Endothelial cell (in vitro differentiated cells): ENCODE measurements at places on chromosomes 3 and 15. TPM values are rescaled to one million over a fixed set of nuclear protein-coding genes. Genes with fewer than 3 reads are reported as not detected.

The NUP210 gene
- 3.0 TPM for total RNA-seq

The NPAP1 gene
- 0.18 TPM for total RNA-seq

The SRGAP3 gene
- 12.0 TPM for total RNA-seq

The CCDC39 gene
- 0.46 TPM for total RNA-seq

The ACAD11 gene
- total RNA-seq: 20.0 TPM

DNA sequence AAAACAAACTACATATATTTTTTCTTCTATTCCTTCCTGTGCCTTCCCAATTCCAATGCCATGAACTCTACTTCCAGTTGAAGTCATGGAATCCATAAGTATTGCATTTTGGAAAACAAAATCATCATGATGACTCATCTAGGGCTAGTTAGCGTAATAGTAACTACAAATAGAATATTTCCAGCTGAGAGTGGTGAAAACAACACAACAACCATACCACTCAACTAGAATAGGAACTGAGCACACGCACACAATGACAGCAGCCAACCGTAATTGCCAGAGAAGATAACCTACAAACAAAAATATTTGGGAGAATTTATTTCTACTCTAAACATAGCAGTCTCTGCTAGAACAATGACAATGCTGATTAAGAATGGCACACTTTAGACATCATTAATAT, 225.9 kb downstream of the FGF12 start:
- no peak for DNase-seq

The BSN gene
- total RNA-seq: 2.4 TPM

The CRABP1 gene
- total RNA-seq: 3.3 TPM

The BRK1 gene
- total RNA-seq: 203 TPM

The TMEM212 gene
- total RNA-seq: not detected

DNA sequence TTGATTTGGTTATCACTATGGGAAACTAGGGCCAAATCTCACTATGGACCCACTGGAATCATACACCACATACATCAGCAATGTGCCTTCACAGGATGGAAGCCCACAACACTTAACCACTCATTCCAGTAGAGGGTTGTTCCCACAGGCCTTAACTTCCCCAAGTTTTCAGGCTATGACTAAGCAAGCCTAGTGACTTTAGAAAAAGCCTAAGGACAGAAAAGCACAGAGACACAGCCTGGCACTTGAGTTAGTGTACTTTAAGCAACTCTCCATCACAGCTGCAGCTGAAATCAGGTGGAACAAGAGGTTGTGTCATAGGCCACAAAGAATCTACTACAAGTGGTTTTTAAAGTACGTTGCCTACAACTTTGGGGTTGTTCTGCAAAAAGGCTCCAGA, 128.7 kb downstream of the LRRN1 start:
- DNase-seq: no peak

GRCh38 chr15:35911052-35911777, 365.2 kb upstream of the DPH6 start:
- DNase-seq: no peak

The ATP13A5 gene
- total RNA-seq: 0.23 TPM

The EPHB1 gene
- total RNA-seq: 5.7 TPM

DNA sequence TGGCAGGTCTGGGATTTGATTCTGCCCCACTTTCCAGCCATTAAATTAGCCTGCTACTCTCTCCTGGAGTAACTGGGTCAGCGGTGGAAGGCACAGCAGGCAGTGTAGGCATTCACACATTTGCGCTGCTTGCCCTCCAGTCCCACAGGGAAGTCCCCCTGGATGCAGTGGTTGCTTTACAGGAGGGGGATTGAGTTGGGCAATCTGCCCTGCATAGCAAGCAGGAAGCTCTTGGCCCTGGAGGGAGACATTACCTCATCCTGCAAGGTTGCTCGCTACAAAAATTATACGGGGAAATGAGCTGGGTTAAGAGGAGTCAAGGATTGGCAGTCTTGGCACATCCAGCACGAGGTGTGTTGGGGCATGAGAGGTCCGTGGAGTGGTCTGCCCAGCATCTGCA, 14.8 kb downstream of the MCM2 start:
- DNase-seq: no peak

GRCh38 chr3:45884368-45885201, 1.8 kb upstream of the CCR9 start:
- DNase-seq: no peak

The EMC7 gene
- 41.8 TPM for total RNA-seq

DNA sequence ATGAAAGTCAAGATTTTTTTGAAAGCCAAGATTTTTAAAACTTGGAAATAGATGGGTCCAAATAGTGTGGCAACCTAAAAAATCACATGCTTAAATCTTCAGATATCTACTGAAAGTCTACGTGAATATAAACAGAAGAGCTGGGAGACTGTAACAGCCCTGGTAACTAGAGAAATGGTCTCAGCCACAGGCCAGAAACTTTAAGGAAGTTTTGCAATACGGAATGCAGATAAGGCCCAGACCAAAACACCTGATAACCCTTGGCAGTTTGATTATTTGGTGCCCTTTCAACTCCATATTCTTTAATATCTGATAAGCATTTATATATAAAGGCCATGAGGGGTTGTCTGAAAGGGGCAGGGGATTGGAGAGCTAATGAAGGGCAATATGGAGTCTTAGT, 537.3 kb upstream of the TGFBR2 start:
- no peak for DNase-seq

The ZPLD1 gene
- not detected for total RNA-seq

- no peak for DNase-seq
Measured at GRCh38 chr15:58268746-58269267, 130.6 kb downstream of the AQP9 start.

DNA sequence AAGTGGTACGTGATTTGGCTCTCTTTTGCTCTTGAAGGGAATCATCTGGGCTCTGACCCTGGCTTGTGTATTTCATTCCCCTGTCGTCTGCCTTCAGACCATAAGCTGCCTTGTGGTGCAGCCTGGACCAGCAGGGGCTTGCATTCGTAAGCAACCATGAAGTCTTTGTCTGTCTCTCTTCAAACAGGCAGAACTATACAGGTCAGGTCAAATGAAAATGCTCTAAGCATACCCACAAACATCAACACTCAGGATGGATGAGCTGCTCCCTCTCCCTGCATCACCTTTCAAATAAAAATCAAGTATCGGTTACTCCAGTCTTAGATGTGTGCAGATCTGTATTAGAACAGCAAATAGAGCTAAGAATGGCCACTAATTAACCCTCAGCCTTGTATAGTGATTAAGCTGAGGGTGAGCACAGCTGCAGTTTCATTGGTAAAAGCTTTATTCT, 268.6 kb upstream of the UBE2E1 start:
- DNase-seq: no peak
